ENCODE measurements at places on chromosomes 6 and 20. TPM values are rescaled to one million over a fixed set of nuclear protein-coding genes. Genes with fewer than 3 reads are reported as not detected.

DNA sequence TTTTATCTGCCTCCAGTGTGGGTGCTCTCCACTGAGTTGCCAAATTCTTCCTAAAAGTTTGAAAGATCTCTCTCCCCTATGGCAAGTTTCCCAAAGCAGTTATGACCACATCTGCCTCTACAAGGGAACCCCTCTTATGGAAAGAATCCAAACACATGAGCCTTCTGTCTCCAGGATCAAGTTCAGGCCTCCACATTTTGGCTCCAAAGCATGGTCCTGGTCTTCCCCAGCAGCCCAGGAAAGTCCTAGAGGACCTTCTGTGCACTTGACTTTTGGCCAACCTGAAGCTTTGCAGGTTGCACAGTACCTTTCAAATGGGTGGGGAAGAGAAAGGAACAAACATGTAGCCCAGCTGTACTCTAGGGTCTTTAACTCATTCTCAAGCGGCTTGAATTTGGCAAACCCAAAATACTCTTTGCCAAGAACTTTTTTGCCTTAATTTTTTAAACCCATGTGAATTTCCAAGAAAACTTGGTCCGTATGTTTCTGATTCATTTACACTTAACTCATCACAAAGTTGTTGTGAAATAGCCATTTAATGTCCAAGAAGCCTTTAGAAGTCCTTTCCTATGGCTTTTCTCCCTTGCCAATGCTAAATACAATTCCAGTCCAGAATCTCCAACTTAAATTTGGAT is 240.1 kb upstream of the TBX18 start:
- H3K4me1 ChIP-seq, result no peaks in the 10 kb centered on the region
- no peaks in the 10 kb centered on the region for H3K27me3 ChIP-seq
- H3K27ac ChIP-seq, result no peak overlapping the region

The OLIG3 gene
- not detected for polyA plus RNA-seq

The WFDC2 gene
- polyA plus RNA-seq, result 57.7 TPM

GRCh38 chr6:6703699-6704098 is 115.2 kb downstream of the LY86 start:
- H3K36me3 ChIP-seq, result no peaks in the 10 kb centered on the region
- DNase-seq, result peak; percentile 71
- H3K27ac ChIP-seq, result peak overlapping the region; percentile 47
- peaks cover 14% of the 10 kb centered on the region for H3K4me1 ChIP-seq

The CASP8AP2 gene
- polyA plus RNA-seq, result 6.6 TPM

The CST4 gene
- polyA plus RNA-seq, result not detected

The TMEM244 gene
- polyA plus RNA-seq, result not detected

DNA sequence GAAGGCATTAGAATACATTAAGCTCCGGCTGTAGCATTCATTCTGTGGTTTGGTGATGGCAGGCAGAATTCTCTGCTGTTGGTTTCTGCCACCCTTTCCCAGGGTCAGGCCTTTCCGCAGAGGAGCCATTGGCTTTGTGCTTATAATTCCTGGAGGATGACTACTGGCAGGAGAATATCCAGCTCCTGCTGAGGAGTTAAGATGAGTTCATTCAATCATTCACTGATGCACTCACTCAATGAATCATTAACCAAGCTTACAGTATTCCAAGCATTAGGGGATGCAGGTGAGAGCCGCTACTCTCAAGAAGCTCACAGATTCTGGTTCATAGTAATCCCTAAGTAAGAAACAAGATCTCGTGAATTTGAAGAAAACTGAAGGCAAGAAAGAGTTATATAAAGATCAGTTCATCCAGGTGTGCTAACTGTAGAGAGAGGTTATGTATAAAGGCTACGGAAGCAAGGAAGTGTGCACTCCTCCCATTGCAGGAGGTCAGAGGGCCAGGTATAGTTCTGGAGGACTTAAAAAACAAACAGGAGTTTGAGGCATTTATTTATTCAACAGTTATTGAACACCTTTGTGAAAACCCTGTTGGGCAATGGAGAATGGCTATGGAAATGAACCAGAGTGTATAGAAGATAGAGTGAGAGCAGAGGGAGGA is 75.5 kb downstream of the HMGN3 start:
- H3K27me3 ChIP-seq, result no peaks in the 10 kb centered on the region
- H3K4me1 ChIP-seq, result no peaks in the 10 kb centered on the region
- H3K4me3 ChIP-seq, result no peak overlapping the region
- no peaks in the 10 kb centered on the region for H3K36me3 ChIP-seq

Data from stomach (tissue), 19 donors.